ENCODE measurements at places on chromosomes 7 and 10. TPM values are rescaled to one million over a fixed set of nuclear protein-coding genes. Genes with fewer than 3 reads are reported as not detected.

GRCh38 chr10:4344492-4344994 is 481.5 kb upstream of the AKR1E2 start:
- DNase-seq = peak; percentile 72

- DNase-seq = no peak
Measured at GRCh38 chr10:34477249-34477648, 337.8 kb downstream of the PARD3 start.

DNA sequence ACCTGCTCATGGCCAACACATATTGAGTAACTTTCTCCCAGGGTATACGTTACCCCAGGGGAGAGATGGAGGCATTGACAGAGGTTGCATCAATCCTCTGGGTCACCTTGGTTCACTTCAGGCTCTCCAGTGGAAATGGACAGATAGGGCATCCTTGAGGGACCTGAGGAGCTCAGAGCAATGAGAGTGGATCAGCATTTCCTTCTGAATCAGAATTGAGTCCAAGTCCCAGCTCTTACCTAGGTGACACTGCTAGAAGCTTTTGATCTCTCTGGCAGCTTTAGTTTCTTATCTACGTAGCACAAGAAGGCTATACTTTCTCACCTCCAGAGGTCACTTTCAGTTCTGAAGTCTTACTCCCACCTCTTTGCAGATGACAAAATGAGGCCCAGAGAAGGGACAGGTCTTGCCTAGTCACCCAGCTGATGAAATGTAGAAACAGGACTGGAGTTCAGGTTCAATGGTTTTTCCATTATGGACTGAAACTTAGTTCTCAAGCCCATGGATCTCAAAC is 35.2 kb downstream of the PANK1 start:
- DNase-seq = no peak

The NOLC1 gene
- 37.9 TPM for total RNA-seq

The AIMP2 gene
- 20.3 TPM for total RNA-seq

- no peak for DNase-seq
Measured at GRCh38 chr10:114291516-114291915, 52.5 kb downstream of the VWA2 start.

Measured in upper lobe of right lung (tissue), 1 donor.